Stimulated activated CD4-positive, alpha-beta T cell treated with anti-CD3 and anti-CD28 coated beads, Interleukin-2, amount 100 ng/mL, for 48 hours (primary cell): ENCODE measurements at places on chromosomes 1 and 21.

DNA sequence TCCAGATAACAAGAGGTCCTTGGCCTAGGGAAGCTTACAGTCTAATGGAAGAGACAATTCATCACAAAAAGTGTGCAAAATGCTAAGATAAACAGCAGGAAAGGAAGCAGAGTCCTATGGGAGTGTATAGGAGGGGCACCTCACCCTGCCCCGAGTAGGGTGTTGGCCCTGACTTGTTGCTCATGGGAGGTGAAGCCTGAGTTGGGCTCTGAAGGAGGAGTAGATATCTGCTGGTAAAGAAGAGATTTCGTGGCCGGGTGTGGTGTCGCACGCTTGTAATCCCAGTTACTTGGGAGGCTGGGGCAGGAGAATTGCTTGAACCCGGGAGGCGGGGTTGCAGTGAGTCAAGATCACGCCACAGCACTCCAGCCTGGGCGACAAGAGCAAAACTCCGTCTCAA lies 18.6 kb upstream of the GPR37L1 start:
- DNase-seq, result no peak

DNA sequence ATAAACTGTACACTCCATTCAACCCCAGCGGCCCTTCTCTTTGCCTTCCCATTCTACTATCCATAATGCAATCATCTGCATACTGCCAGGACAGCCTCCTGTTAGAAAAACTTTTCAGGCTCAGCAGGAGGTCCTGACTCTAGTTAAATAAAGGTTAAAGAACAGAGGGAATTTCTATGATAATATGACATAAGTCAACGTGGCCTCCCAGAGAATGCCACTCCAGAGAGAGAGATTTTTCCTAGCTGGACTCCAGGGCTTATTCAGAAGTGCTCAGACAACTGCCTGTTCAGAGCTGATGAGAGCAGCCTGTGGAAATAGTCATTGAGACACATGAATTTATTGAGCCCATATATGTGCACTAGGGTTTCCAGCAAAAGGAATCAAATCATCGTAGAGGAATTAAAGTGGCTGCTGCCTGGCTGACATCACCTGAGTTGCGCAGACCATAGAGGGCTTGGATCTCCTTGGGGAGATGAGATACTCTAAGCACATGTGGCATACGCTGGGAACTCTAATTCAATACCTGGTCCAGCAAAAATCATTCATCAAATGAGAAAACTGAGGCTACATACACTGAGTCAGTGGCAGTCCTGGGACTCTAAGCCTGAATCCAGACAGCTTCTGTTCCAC lies 736.2 kb downstream of the PTPRU start:
- no peak for DNase-seq

DNA sequence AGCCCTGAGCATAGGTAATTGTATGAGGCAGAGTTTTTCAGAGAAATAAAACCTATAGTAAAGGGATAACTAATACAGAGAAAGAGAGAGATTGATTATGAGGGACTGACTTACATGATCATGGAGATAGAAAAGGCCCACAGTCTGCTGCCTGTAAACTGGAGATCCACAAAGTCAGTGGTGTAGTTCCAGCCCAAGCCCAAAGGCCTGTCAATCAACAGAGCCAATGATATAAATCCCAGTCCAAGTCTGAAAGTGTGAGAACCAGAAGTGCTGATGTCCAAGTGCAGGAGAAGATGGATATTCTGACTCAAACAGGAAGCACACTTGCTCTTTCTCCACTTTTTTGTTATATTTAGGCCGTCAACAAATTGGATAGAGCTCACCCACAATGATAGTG lies 340.1 kb upstream of the RGS18 start:
- no peak for DNase-seq

- DNase-seq, result no peak
These were observed 11.5 kb downstream of the SH3BGRL3 start for GRCh38 chr1:26291433-26291832.

DNA sequence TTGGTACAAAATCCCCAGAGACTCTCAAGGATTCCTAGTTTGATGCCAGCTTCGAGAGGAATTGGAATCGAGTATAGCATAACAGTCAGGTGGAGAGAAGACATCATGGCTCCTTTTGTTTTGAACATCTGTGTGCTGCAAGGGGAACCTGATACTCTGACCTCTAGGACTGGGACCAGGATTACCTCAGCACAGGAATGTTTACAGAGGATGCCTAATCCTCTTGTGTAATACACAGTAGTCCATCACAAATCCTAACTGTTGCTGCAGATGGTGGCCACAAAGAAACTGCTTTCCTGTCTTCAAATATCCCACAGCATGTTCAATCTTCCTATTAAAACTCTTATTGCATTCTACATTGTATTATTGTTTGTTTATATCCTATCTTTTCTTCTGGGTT lies 111.8 kb upstream of the PRMT6 start:
- DNase-seq, result no peak

DNA sequence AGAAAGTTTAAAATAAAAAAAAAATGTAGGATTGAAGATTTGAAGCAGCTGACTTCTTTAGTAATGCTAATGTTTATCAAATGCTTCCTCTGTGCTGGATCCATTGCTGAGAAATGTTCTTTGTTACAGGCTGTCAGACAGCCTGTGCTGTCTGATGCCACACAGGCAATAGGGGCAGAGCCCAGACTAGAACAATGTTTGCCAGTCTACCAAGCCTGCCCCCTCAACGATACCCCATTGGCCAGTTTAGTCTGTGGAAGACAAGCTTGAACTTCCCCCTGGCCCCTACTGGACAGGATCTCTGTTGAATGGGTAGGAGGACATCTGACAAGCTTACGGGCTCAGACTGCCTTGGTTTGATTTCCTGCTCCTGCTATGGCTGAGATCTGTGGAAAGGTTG lies 79.4 kb downstream of the PAPPA2 start:
- no peak for DNase-seq

DNA sequence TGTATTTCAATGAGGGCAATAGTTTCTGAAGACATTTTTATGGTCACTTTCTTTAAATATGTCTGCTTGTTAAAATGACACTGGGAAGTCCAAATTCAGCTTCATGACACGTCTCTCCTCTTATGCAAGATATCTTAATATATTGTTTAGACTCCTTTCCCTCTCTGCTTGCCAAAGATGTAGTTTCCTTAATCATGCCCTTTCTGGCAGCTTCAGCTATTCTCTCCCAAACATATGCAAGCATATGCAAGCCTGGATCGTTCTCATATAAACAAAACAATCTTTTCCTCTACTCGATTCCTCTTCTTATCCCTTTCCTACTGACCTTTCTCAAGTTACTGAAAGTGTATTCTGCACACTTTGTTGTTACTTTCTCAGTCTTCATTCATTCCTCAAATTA lies 372.2 kb downstream of the PTBP2 start:
- no peak for DNase-seq

GRCh38 chr1:67713057-67713846 lies 28.3 kb downstream of the GADD45A start:
- no peak for DNase-seq

- no peak for DNase-seq
These were observed 27.6 kb downstream of the DNAJC8 start for GRCh38 chr1:28205243-28205642.

DNA sequence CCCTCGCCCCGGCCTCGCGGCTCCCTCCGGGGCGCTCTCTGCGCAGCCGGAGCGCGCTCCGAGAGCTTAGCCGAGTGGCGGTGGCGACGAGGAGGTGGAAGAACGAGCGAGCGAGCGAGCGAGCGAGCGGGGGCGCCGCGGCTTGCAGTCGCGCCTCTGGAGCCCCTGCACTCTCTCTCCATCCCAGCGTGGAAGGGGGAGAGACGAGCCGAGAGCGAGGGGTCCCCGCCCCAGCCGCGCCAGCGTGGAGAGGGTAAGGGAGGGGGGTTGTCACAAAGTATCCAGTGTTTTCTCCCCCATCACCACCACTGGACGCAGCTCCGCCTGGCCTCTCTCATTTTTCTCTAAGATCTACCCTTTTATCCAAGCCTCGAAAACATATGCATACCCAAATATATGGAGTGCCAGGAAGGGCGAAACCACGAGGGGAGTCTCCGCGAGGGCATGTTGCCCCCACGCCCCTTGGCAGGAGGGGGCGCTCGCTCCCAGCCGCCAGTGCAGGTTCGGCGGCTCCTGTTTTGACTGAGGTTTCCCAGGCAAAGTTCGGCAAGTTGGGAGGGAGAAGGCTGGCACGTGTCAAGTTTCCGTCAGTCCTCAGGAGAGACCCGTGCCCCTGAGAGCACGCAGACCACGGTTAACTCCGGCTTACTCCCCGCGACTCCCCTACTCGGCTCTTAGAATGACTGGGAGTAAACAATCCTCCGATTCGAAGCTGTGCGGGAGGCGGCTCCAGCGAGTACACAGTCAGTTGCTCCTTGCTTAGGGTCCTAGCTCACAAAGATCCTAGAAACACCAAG lies 569 bp upstream of the DAB1 start:
- DNase-seq, result no peak

DNA sequence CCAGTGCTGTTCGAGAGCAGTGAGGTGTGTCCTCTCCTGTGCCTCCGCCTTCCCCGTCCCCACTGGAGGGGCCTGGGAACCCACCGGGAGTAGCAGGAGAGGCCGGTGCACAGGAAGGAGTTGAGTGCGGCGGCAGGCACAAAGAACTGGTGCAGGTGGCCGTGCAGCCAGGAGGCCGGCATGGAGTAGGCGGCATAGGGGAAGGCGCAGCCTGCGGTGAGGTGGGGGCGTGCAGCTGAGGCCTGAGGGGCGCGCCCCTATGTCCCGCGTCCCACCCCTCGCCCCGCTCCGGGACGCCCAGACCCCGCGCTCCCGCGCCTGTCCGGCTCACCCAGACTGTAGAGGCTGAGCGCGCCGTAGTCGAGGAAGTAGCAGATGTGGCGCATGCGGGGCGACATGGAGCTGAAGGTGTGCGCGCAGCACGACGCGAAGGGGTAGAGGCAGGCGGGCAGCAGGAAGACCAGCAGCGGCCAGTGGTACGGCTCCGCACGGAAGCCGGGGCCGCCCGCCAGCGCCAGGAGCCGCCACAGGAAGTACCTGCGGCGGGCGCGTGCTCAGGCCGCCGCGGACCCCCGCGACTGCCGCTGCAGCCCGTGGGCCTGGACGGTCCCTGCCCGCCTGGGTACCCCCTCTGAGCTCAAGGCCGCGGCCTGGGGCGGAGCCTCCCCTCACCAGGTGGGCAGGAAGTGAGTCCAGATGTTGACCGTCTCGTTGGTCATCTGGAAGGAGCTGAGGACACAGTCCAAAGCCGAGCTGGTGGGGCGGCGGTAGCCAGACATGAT lies 2.2 kb downstream of the PAQR6 start:
- no peak for DNase-seq

DNA sequence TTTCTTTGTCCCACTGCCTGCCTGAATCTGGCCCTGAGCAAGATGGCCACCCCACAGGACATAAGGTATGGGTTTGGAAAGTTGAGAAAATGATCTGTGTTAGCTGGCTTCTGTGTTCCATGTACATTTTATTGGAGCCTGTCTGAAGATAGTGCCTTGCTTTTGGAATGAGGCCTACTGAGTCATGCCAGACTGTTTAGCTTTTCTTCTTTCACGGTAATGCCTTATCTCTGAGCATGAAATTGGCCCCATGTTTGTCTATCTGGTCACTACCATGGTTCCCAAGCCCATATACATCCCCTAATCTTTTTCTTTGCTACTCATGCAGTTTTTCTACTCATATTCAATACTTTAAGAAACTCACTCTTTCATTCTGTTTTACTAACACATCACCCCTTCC lies 85.1 kb upstream of the LMO4 start:
- no peak for DNase-seq

GRCh38 chr1:224407571-224408293 lies 26.9 kb downstream of the WDR26 start:
- DNase-seq, result no peak

DNA sequence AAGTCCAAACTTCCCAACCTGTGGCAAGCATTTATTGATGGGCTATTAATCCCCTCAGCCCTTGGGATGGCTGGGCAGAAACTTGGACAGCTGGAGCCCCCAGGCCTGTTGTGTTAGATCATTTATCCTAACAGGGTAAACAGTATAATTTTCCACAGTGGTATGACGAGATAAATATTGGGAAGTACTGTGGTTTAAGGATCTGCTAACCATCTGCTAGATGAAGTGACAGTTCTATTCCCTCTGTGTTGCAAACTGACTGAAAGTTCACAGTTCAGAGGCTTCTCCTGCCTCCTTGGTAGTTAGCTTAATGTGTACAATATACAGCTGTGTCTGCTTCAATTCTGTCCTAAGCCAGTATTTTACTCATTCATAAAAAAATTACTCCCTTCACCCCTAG lies 127.5 kb upstream of the CHODL start:
- no peak for DNase-seq

- DNase-seq, result no peak
These were observed 1648.4 kb downstream of the KCNT2 start for GRCh38 chr1:194959795-194960194.

- DNase-seq, result no peak
These were observed 258.3 kb downstream of the FAF1 start for GRCh38 chr1:50701706-50702317.

DNA sequence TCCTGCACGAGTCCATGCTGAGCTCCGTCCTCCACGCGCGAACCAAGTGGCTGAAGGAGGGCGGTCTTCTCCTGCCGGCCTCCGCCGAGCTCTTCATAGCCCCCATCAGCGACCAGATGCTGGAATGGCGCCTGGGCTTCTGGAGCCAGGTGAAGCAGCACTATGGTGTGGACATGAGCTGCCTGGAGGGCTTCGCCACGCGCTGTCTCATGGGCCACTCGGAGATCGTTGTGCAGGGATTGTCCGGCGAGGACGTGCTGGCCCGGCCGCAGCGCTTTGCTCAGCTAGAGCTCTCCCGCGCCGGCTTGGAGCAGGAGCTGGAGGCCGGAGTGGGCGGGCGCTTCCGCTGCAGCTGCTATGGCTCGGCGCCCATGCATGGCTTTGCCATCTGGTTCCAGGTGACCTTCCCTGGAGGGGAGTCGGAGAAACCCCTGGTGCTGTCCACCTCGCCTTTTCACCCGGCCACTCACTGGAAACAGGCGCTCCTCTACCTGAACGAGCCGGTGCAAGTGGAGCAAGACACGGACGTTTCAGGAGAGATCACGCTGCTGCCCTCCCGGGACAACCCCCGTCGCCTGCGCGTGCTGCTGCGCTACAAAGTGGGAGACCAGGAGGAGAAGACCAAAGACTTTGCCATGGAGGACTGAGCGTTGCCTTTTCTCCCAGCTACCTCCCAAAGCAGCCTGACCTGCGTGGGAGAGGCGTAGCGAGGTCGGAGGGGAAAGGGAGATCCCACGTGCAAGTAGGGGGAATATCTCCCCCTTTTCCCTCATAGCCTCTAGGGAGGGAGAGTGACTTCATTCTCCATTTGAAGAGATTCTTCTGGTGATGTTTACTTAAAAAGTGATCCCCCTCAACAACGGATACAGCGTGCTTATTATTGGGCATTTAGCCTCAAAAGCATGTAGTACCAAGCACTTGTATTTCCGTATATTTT lies 991 bp downstream of the PRMT6 start:
- DNase-seq, result peak; percentile 41

GRCh38 chr1:222037720-222038119 lies 295.8 kb upstream of the DUSP10 start:
- no peak for DNase-seq

GRCh38 chr1:223142269-223142668 lies 779 bp downstream of the TLR5 start:
- DNase-seq, result no peak

GRCh38 chr1:112501810-112502641 lies 6.7 kb upstream of the WNT2B start:
- DNase-seq, result peak; percentile 51
